ENCODE measurements at places on chromosomes 1 and 21.
A peak's percentile ranks its signal among the peaks of the same experiment; 100 is the strongest.

GRCh38 chr1:209805875-209806760, at the start of gene IRF6:
IRF6 (minus strand) TSS chr1:209806142; CDS start chr1:209801413, 4,729 bp downstream.
- DNase-seq, result no peak

- DNase-seq, result peak; percentile 25
These were observed 334.6 kb downstream of the RGS7 start for GRCh38 chr1:241022366-241022765.

DNA sequence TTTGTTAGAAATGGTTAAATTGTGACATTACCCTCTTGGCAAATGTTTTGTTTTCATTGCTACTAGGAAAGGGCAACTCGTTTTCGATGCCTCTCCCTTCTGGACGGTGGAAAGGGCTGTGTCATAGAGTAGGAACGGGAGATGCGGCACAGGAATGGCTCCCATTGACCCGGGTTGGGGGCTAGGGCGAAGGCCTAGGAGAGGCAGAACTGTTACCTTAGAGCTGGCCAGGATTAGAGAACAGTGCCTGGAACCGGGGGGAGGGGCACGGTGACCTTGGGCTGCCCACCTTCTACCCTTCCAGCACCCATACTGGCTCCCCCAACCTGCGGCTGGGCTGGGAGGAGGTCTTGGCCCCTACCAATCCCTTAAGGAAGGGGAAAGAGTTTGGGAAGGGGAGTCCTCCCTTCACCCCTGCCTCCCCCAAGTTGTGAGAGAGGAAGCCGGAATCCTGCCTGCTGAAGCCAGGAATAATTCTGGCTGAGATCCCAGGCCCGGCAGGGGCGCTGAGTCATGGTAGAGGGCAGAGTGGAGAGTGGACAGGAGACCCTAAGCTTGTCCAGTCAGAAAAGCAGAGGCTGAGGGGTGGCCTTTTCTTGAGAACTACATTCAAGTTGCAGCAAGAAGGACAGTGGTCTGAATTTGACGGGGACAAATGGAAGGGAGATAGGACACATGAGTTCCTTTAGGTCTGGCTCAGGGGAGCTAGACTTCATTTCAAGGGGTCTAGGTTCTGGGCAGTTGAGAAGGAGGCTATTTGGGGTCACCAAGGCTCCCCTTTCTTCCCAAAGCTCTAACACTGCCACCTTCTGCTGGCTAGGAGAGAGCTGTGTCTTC, 8.2 kb downstream of the LMNA start:
- peak; percentile 75 for DNase-seq

DNA sequence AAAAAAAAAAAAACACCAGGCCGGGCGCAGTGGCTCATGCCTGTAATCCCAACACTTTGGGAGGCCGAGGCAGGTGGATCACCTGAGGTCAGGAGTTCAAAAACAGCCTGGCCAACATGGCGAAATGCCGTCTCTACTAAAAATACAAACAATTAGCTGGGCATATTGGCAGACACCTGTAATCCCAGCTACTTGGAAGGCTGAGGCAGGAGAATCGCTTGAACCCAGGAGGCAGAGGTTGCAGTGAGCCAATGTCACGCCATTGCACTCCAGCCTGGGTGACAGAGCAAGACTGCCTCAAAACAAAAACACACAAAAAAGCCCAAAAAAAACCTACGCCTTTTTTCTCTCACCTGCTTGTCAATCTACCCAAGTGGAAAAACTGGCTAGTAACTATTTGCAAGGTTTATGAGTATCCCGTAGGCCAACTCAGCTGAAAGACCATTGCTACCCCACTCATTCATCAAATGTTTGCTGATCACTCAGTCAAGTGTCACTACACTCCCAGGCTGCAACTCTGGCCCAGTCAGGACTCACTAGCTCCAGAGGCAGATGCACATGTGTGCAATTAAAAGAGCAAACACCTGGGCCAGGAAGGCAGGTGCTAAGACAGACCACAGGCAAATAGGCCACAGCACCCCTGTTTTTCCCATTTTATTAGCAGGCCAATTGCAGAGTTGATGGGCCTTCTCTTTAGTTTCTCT, 2.0 kb downstream of the CSRP1 start:
- DNase-seq, result no peak

DNA sequence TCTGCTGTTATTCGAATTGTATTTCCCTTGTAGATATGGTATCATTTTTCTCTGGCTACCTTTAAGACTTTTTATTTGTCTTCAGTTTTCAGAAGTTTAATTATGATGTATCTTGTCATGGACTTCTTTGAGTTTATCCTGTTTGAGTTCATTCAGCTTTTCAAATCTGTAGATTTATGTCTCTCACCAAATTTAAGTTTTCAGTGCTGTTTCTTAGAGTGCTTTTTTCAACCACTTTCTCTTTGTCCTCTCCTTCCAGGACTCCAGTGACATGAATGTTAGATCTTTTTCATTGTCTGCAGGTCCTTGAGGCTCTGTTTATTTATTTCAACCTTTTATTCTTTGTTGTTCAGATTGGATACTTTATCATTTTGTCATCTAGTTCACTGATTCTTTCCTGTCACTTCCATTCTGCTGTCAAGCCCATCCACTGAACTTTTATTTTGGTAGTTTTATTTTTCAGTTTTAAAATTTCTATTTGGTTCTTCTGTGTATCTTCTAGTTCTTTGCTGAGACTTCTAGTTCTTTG, 11.4 kb downstream of the RAB4A start:
- DNase-seq, result no peak

GRCh38 chr1:211518330-211519289, 26.6 kb upstream of the RD3 start:
- no peak for DNase-seq

DNA sequence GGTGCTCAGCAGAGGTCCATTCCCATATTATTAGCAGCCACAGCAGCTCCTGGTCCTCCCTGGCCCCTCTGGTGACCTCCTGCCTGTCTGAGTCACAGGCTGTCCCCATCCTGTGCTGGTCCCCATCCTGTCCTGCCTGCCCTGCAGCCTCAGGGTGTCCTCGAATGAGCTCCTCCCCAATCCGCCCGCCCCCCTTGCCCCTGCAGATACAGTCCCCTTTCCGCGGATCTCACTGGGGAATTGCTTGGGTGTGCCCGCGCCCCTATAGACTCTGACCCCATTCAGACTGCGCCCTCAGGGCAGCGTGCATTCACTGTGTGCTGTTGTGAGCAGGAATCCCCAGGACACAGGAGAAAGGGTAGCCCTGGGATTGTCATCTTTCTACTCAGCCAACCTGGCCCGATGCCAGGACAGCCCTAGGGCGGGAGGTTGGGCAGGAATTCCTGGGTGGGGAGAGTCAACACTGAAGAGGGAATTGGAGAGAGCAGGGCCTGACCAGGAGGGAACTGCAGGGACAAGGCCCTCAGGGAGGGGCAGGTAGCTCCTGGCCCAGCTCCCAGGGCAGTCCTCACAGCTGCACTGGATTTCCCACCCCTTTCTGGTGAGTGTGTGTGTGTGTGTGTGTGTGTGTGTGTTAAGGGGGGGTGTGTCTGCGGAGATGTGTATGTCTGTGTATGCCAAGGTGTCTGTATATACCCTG, 1.1 kb upstream of the GUCA2A start:
- no peak for DNase-seq

- no peak for DNase-seq
These were observed 11.0 kb upstream of the SERBP1 start for GRCh38 chr1:67441183-67441582.

- no peak for DNase-seq
These were observed 497.1 kb downstream of the AGBL4 start for GRCh38 chr1:49526672-49527071.

- DNase-seq, result no peak
These were observed 1237.5 kb downstream of the AMY1C start for GRCh38 chr1:104987210-104987609.

GRCh38 chr1:184389446-184389845, 2.6 kb downstream of the C1orf21 start:
- DNase-seq, result no peak

- DNase-seq, result no peak
These were observed 35.1 kb upstream of the SEC16B start for GRCh38 chr1:178004926-178005391.

DNA sequence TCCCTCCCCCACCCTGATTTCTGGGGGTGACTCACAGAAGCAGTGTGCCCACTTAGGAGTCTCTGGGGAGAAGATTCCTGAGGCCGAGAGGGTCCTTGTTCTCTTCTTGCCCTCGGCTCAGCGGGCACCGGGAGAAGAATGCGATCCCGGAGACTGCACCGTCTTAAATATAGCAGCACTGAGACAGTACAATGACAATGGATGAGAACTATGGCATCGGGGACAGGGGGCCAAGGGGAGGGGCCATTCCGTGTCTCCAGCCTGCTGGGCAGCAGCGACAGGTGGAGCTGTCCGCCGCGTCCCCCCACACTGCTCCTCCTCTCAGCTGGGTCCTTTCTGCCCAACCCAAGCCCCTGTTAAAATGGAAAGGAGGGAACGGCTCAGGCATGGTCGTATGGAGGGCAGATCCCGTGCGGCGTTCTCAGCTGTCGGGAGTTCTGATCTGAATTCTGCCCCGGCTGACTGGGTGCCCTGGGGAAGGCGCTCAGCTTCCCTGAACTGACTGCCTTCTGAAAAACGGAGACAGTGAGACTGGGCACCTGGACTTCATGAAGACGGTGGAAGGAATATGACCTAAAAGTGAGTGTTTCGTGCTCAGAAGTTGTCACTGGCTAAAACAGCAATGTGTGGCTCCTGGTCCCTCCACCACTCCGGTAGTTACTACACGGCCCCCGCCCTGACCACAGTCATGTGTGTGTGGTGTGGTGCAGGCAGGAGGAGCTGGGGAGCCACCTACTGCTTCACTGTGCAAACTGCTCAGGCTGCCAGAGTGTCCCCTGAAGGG, at the start of gene MYOM3:
MYOM3 (minus strand) TSS at position 140 of the 784 bp plus-strand sequence. CDS start 3,499 bp downstream, outside the sequence.
- DNase-seq, result peak; percentile 15

- peak; percentile 22 for DNase-seq
These were observed 69.7 kb upstream of the USP24 start for GRCh38 chr1:55284856-55285255.
